ENCODE measurements at places on chromosomes 3 and 15.
A peak's percentile ranks its signal among the peaks of the same experiment; 100 is the strongest.

DNA sequence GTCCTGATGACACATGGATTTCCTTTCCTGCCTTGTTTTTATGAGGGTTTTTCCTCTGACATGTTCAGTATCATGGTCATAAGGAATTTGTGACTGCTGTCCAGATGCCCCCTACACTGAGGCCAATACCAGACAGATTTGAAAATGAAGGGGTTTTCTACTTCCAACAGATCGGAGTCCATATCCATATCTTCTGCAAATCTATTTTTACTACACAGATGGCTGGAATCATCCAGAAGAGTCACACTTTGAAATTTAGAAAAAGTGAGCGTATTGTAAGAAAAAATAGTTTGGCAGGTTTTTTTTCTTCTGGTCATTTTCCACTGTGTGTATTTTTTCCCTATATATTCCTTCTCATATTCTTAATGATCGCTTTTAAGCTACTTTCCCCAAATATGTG lies 197.5 kb upstream of the LRRC3B start:
- no peak for DNase-seq

DNA sequence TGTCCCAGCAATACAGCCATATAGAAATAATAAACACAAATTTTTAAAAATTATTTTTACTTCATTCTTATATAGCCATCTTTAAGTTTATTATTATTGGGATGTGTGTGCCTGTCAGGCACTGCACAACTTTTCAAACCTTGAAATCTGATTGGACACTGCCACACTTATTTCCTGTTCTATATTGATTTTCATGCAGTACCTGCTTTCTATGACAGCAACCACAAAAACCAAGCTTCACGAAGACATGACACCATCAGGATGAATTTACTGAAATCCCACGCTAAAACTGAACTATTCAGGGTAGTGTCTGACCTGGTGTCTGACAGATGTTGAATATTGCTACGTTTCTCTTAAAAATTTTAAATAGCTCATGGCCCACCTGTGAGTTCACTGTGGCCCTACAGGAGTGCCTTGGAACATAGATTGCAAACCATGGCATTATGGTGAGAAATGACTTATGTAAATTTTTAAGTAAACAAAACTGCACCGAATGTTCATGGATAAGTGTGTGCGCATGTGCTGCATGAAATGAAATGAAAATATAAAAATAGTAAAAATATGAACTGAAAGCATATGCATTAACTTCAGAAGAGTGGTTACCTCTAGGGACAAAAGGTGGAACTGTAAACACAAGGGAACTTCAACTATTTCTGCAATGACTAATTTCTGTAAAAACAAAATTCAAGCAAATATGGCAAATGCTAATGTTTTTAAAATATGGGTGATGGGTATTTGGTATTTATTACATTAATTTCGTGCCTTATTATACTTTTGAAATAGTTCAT lies 152.3 kb downstream of the ZBTB20 start:
- DNase-seq: no peak

- no peak for DNase-seq
Measured at GRCh38 chr3:149582395-149582794, 75.4 kb downstream of the WWTR1 start.

DNA sequence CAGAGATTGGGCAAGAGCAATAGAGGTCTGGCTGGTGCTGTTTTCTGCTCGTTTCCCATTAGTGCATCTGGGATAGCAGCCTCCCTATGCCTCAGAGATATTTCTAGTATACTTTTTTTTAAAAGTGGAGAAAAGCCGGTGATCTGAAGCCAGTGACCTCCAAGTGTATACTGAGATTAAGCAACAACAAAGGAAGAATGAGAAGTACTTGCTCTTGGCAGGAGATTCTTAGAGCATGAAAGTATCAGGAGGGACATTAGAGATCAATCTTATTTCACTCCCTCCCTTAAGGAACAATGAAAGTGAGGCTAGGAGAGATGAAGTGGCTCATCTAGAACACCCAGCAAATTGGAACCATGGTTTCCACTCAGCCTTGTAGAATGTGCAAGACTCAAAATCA lies 423.3 kb downstream of the SOX2 start:
- DNase-seq: no peak

GRCh38 chr3:100966049-100966491 lies 27.2 kb downstream of the ABI3BP start:
- DNase-seq: peak; percentile 20

- DNase-seq: no peak
Measured at GRCh38 chr3:153061938-153062528, 100.0 kb upstream of the RAP2B start.

DNA sequence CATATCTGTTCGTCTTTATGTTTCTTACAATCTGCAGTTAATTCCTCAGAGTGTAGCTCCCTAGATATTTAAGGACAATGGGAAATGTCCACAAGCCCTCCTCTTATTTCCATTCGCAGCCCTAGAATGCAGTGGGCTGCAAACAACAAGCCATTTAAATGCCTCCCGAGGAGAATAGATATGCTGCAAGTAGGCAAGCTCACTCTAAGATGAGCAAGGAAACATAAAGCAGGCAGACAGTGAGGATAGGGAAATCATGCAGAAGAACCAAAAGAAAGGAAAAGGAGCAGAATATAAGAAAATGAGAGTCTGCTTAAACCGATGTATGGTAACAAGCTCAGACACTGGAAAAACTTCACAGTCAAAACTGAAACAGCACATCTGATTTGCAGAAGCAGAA lies 561.9 kb downstream of the GBE1 start:
- DNase-seq: no peak

GRCh38 chr3:190588570-190588969 lies 74.7 kb downstream of the IL1RAP start:
- DNase-seq: no peak

DNA sequence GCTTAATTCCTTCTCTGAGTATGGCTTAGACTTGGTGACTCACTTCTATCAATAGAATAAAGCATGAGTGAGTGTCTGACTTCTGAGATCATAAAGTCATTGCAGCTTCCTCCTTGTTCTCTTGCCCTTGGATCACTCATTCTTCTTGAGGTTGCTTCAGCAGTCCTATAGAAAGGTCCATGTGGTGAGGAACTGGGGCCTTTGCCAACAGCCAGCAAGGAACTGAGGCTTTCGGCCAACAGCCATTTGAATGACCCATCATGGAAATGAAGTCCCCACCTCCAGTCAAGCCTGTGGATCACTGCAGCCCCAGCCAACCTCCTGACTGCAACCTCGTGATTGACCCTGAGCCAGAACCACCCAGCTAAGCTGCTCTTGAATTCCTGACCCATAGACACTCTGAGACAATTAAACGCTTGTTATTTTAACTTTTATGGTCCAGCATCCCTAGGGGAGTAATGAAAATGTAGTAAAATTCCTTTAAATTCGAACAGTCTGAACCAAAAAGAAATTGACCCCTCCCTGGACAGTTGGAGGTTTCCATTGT lies 84.5 kb downstream of the WDR76 start:
- no peak for DNase-seq

DNA sequence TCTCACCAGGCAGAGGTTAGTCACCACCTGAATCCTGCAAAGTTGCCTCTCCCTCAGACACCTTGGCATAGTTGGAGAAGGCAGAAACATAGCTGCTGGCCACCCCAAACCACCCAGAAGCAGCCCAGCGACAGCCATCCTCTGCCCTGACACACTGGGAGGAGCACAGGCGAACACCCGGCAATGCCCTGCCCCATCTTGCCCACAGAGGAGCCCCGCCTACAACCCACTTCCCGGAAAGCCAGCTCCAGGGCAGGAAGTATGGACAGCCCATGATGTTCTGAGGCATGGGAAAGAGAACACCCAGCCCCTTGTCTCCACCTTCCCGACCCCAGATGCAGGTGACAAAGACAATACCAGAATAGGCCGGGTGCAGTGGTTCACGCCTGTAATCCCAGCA lies 12.6 kb upstream of the SHISA5 start:
- no peak for DNase-seq

GRCh38 chr3:101828691-101829436 lies 20.4 kb upstream of the NFKBIZ start:
- no peak for DNase-seq

GRCh38 chr15:64315216-64315615 lies 40.8 kb downstream of the CSNK1G1 start:
- DNase-seq: peak; percentile 39

DNA sequence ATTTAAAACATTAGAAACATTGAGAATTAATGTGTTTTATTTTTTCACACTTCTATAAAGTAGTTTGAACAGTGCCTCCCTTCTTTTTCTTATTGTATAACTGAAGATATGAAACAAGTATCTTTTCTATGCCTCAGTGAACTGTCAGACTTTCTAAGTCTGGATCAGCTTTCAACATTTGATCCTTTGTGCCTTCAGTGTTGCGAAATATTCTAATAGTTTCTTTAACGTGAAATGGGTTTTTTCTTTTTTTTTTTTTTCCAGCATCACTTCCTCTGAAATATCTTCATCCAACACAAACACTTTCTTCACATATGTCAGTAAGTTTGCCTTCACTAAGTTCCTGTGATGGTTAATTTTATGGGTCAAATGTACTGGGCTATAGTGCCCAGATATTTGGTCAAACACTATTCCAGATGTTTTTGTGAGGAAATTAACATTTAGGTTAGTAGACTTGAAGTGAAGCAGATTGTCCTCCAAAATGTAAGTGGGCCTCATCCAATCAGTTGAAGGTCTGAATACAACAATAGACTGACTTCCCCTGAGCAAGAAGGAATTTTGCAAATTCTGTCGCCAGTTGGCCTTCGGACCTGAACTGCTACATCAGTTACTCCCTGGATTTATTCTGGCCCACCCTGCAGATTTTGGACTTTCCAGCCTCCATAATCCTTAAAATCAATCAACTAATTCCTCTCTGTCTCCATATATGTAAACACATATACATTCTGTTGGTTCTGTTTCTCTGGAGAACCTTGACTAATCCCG lies 6.4 kb upstream of the CPOX start:
- peak; percentile 14 for DNase-seq

DNA sequence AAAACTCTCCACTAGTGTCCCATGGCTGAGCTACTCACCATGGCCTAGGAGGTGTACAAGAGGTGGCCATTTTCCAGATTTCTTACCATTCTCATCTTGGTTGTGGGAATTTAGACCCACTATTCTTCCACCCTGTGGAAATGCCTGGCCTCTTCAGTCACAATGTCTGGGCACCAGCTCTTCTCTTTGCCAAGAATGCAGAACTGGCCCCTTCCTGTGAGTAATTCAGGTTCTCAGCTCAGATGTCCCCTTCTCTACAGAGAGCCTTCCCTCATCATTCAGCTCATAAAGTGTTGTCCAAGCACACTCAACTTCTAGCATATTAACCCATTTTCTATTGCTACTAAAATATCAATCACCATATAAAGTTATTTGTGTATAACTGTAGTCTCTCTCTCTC lies 575.5 kb upstream of the KCNMB2 start:
- DNase-seq: no peak

- DNase-seq: no peak
Measured at GRCh38 chr3:33364531-33365128, 75.6 kb downstream of the UBP1 start.

DNA sequence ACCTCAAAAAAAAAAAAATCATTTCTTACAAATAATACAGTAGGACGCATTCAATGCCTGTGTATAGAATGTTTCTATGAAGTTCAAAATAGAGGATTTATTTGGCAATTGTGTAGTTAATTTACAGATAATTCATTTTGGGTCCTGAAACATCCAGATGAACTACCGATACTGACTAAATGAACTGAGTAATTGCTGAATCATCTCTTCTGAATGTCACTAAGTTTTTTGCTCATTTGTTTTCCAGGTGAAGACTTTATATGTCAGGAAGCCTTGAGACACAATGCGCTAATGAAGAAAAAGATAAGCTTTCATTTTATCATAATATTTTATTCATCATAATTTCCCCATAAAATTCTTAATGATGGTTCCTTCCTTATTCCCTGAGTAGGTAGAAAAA lies 39.7 kb downstream of the PCOLCE2 start:
- DNase-seq: no peak

DNA sequence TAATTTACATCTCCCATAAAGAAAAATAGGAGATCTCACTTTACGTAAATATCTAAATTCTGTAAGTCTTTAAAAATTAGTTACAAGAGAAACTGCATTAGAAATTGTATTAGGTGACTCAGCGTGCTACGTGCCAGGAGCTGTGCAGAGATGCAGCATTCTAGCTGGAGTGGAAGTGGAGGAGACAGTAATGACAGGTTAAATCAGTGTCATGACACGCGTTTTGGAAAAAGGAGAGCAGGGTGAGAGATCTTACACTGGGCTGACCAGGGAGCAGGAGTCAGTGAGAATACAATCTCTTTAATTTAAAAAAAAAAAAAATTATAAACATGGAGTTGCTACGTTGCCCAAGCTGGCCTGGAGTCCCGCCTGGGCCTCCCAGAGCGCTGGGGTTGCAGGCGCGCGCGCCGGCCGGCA lies 635 bp downstream of the TUBGCP5 start:
- peak; percentile 66 for DNase-seq

DNA sequence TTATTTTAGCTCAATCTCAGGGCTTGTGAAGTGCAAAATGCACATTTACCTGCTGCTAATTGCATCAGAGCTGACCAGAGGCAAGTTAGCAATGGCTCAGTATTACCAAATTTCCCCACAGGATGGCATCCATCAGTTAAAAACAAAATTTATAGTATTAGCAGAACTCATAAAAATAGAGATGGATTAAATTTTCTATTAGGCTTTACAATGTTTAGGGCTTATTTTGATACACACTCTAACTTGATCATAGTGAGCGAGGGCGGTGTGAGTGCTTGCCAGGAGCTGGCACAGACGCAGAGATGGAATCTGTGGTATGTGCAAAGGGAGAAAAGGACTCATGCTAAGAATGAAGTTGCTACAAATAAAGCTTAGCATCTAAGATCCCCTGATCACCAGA lies 241.0 kb downstream of the NSUN3 start:
- no peak for DNase-seq

GRCh38 chr15:63093486-63094205 lies 28.0 kb upstream of the LACTB start:
- DNase-seq: peak; percentile 92

GRCh38 chr15:31461375-31461774 lies 134.7 kb downstream of the KLF13 start:
- no peak for DNase-seq

- no peak for DNase-seq
Measured at GRCh38 chr3:41031401-41031800, 167.9 kb upstream of the CTNNB1 start.

DNA sequence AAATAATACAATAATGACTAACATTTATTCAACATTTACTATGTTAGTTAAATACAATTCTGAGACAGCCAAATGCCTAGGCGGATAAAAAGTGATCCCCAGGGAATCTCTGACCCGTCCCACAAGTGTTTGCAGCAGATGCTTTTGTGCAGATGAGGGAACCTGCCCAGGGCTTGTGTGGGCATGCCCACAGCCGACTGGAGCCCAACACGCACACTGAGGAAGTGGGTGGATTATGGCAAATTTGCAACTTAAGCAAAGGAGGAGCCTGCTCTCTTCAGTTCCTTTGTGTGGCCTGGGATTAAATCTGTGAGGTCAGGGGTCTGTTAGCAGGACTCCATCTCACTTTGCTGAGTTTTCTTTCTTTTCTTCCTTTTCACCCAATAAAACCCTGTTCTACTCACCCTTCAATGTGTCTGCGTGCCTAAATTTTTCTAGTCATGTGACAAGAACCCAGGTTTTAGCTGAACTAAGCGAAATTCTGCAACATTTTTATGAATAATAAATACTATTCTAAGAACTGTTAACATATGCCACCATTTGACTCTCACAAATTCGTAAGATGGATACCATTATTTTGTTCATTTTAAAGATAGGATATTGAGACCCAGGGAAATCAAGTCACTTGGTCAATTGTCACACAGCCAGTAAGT lies 13.9 kb upstream of the RTP1 start:
- peak; percentile 24 for DNase-seq

All from NCI-H82 (cell line).